ENCODE measurements at places on chromosomes 3 and 15.

DNA sequence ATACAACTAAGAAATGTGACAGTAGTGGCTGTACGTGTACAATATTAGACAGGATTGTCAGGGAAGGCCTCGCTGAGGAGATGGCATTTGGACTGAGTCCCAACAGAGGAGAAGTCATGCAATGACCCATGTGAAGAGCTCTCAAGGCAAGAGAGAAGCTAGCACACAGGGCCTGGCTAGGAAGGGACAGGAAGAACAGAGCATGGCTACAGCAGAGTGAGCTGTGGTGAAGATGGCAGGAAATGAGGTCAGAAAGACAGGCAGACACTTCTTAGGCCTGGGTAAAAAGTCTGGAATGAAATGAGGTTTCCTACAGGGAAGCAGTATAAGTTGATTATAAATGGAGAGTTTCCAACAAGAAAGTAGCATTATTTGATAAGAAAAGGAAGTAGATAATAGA, 33.2 kb upstream of the LEKR1 start:
- no peak for DNase-seq

DNA sequence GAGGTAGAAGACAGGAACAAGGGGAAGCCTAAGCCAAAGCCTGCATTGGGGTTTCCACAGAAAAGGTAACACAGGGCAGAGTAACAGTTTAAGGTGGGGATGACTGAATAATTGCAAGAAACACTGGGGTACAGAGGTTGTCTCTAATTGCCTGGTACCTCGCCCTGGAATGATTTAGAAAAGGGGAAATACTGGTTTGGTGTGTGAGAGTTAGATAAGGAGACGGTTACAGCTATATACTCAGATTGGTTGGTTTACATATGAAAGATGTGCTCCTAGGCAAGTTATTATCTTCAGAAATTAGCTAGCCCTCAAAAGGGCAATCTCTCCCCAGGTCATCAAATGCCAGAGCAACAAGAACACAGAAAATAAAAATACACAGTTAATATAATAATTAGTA, 58.8 kb downstream of the SMARCC1 start:
- no peak for DNase-seq

DNA sequence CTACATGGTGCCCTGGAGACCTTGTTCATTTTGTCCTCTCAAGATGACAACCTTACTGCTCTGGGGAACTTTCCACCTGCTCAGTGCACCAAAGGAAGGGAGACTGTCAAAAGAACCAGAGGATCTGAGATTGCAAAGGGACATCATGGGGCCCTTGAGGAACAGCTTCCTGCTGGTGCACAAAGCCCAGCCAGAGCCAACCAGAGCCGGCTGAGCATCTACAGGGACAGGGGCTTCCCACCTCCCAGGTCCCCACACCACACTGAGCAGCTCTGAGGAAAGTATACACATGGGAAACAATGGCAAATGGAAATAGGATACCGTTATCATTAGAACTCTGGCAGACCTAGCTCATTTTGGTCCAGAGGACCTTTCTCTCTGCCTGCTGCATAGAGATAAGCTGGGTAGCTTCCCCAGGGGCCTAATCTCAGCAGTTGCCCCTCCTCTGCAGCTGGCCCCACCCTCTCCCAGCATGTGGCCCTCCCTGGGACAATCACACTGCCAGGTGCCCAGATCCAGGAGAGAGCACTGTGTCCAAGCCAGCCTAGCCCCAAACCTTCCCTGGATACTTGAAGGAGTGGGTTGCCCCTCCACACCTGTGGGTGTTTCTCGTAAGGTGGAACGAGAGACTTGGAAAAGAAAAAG, 123.4 kb upstream of the PRR20G start:
- DNase-seq = no peak

DNA sequence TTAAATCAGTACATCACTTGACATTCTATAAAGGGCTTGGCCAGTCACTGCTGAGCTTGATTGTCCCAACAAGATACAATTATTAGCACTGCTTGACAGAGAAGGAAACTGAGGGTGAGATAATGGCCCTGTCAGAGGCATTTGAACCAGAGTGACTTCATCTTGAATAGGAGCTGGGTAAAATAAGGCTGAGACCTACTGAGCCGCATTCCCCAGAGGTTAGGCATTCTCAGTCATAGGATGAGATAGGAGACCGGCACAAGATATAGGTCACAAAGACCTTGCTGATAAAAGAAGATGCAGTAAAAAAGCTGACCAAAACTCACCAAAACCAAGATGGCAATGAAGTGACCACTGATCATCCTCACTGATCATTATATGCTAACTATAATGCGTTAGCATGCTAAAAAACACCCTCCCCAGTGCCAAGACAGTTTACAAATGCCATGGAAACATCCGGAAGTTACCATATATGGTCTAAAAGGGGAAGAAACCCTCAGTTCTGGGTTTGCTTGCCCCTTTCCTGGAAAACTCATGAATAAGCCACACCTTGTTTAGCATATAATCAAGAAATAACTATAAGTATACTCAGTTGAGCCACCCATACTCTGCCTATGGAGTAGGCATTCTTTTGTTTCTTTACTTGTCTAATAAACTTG, 239.1 kb upstream of the SETMAR start:
- DNase-seq = no peak

DNA sequence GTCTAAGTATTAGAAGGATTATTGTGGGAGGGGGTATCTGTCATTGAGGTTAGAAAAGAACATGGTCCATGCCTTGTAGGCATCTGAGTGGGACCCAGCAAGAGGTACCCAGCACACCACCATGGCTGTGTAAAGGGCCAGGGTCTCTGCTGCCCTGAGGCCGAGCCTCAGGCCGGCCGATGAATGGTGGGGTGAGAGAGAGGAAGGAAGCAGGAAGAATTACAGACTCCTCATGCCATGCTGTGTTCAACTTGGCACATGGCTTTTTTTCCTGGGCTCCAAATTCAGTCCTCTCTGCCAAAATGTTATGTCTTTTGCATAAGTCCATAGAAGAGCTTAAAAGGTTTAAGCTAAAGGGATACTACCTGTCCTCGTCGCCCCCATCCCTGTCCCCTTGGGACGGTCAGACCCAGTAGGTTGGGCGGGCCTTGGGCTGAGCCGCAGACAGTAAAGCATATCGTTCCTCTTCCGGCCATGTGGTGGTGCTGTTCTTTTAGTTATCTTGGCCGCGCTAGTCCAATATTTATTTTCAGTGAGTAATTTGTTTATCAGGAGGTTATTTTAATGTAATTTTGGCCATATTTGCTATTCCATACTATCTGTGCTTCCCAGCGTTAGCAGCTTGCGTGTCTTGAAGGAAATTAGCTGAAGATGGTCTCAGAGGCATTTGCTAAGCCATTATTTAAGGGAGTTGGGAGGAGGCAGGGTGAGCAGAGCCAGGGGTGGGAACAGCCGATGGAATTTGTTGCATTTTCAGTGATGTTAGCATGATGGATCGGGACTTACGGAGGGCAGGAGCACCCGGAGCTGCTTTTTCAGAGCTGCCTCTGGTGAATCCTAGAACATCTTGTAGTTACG, 152.4 kb downstream of the AGBL1 start:
- peak; percentile 83 for DNase-seq

GRCh38 chr3:181913254-181913653, 201.5 kb downstream of the SOX2 start:
- DNase-seq = no peak

GRCh38 chr15:74010929-74011540, 16.5 kb downstream of the PML start:
- DNase-seq = no peak

- no peak for DNase-seq
These were observed 164.1 kb upstream of the NSMCE3 start for GRCh38 chr15:29433507-29434248.

DNA sequence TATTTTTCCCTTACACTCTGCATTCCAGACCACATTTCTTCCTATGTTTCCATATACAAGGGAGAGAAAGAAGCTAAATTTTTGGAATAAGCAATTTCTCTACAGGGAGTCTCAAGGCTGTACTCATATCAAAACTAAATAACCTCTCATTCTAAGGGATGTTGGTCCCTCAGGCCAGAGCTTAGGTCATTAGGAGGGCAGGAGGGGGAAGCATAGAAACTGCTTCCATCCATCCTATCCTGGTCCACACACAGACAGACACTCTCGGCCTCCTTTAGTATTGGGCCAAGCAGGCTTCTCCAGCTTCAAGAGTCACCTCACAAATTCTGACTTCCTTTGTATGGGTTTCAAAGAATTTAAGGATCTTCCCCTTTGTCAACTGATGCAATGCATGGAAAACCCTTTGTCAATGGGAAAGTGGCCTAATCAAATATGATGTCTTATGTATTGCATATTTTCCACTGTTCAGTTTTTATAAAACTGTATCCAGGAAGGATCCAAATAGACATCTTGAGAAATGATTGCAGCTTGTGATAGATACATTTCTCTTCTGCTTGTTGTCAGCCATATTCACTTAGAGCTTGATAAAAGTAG, 140.7 kb upstream of the RARB start:
- no peak for DNase-seq

GRCh38 chr3:127914584-127914983, 448 bp upstream of the KBTBD12 start:
- DNase-seq = no peak

DNA sequence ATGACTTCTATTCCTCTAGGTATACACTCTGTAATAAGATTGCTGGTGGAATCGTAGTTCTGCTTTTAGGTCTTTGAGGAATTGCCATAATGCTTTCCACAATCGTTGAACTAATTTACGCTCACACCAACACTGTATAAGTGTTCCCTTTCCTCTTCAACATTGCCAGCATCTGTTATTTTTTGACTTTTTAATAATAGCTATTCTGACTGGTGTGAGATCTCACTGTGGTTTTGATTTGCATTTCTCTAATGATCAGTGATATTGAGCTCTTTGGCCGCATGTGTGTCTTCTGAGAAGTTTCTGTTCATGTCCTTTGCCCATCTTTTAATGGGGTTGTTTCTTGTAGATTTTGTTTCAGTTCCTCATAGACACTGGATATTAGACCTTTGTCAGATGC, 12.8 kb downstream of the NXPE3 start:
- DNase-seq = no peak

DNA sequence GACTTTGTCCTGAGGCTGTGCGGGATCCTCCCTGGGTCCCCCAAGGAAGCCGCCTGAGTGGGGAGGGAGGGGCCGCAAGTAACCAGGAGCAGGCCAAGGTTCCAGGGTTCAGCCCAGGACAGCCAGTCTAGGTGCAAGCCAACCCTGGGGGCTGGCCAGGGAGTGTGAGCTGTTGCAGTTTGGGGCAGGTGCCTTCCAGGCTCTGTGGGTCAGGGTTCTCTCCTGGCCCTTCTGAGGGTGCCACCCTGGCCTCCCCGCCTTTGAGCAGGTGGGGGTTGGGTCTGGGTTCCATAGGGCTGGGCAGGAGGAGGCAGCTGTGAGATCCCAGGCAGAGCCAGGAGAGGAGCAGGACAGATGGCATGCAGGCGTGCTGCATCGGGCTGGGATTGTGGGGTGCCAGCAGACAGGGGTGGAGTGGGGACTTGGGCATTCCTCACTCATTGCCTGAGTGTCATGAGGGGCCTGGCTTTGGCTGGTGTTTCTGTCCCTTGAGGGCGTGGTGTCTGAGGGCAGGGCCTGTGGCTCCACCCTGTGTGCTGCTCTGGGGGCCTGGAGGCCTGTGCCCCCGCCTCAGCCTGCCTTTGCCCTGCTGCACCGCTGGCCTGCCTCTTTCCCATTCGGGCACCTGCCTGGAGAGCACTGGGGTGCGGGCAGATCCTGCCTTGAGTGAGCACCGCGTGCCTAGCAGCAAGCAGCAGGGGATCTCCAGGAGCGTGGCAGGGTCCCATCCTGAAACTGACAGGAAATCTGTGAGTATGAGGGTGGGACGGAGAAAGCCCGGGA, 18.4 kb downstream of the KLF13 start:
- no peak for DNase-seq

GRCh38 chr15:49168016-49168415, 2.0 kb upstream of the GALK2 start:
- no peak for DNase-seq

DNA sequence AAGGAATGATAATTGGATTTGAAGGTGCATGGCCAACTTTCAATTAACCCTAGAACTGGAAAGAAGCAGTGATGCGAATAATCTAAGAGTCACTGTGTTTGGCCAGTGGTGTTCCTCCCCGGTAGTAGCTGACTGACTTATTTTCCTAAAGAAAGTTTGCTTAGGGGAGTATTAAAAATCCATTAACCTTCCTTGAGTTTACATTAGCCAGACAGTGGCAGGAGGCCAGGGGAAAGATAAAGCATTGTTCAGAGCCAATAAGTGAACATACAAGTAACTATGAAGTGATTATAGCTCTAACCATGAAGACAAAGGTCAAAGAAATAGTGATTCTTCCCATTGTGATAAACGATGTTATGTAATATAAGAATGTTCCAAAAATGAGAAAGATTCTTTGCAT, 8.9 kb upstream of the TMEM202 start:
- DNase-seq = no peak

DNA sequence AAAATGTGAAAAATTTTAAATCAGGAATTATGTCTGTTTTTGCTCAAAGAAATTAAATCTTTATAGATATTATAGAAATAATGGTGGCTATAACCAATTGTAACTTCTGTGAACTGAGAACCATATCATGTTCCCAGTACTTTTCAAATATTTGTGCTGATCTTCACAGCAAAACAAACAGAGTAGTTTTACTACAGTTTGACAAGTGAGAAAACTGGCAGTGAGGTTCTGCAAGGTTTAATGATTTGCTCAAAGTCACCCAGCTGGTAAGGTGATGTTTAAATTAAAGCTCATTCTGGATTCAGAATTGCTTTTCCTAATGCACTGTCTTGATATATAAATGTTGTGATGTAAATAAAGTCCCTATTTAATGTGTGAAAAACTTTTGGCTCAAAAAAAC, 22.0 kb upstream of the SPTSSB start:
- no peak for DNase-seq

DNA sequence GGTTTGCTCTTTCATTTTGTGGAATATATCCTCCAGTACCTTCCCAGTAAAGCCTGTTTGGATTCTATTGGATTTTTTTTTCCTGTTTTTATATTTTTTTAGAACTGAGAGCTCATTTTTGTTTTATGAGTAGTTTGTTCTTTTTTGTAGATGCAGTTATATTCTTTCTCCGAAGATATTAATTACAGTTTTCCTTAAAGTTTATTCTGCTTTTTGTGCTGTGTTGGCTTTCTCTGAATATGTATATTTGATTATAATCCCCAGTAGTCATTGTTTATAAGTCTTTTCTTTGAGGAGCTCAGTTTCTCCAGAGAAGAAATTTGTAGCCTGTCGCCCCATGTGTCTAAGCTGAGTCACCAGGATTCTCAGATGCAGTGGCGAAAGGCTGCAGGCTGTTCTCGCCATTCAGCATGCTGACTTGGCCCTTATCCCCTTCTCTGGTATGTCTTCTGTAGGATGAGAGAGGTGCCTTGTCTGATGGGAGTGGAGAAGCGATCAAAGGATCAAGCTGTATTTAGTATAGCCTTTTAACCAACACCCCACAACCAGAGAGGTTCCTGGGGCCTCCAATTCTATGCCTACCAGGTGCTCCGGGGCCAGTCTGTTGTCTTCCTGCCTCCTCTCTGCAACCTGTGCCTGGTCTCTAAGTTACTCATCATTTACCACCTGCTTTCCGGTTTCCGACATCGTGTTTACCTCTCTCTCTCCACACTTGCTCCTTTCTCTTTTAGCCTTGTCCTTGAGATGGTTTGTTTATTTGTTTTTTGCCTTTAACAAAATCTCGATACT, 31.7 kb upstream of the MFSD1 start:
- DNase-seq = no peak

GRCh38 chr15:41730543-41730942, 43.7 kb upstream of the MAPKBP1 start:
- no peak for DNase-seq
